SJCRH30 (cell line): ENCODE measurements at places on chromosomes 4 and X. TPM values are rescaled to one million over a fixed set of nuclear protein-coding genes. Genes with fewer than 3 reads are reported as not detected.

DNA sequence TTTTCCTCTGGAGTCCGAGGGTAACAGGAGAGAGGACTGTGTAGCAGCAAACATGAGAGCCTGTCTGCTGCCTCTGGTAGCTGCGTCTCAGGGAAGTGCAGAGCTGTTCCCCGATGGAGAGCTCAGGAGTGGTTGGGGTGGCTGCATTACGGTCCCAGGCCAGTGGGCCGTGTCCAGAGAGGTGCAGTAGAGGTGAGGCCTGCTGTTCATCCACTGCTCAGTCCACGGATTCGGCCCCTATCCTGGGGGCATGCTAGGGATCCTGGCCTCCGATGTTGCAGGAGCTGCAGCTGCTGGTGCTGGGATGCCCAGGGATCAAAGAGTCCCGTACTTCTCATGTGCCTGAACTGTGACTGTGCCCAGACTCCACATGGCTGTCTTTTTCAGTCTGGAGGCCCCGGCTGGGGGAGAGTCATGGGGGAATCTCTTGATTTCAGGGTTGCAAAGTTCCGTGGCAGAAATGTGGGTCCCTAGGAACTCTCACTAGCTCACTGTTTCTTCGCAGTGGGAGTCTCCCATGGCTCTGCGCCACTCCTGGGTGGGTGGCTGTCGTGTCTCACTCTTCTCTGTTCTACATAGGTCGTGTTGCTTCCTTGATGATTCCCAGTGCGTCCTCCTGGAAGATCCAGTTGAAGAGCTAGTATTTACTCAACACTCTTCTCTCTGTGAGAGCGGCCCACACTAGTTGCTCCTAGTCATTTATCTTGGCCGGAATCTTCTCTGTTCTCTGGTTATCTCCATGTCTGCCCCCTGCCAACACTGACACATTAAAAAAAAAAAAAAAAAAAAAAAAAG, 109.5 kb upstream of the CENPE start:
- peak; percentile 29 for DNase-seq

DNA sequence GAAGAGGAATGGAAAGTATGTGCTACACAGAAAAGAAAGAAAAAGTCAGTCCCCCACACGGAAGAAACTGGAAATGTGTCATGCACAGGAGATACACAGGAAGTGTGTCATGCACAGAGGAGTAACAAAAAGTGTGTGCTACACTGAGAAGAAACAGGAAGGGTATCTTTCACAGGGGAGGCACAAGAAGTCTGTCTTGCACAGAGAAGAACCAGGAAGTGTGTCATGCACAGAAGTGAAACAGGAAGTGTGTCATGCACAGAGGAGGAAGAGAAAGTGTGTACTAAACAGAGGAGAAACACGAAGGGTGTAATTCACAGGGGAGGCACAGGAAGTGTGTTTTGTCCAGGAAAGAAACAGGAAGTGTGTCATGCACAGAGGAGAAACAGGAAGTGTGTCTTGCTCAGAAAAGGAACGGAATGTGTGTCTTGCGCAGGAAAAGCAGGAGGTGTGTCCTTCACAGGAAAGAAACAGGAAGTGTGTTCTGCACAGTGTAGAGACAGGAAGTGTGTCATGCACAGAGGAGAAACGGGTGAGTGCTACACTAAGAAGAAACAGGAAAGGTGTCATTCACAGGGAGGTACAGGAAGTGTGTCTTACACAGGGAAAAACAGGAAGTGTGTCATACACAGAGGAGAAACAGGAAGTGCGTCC, 527.2 kb upstream of the PRKX start:
- peak; percentile 11 for DNase-seq

DNA sequence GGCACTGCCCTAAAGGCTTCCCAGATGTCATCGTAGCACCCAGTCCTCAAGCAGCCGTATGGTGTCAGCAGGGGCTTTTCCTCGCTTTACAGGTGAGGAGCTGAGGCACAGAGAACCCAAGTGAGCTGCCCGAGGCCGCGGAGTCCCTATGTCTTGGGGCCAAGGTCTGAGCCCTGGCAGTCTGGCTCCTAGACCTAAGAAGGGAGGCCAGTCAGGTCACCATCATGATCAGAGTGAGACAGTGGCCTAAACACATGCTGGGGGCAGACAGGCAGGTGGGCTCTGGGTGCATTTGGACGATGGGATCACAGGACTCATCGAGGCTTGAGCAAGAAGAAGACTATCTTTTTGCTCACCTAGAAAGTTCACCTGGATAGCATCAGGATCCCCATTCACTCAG, 94.9 kb downstream of the WFS1 start:
- no peak for DNase-seq

- no peak for DNase-seq
These were observed 482 bp upstream of the MBTPS2 start for GRCh38 chrX:21838937-21839333.

Gene SGCB
- 40.4 and 43.3 TPM in 2 replicates for total RNA-seq

Gene SPANXN3
- total RNA-seq = not detected in 2 replicates

DNA sequence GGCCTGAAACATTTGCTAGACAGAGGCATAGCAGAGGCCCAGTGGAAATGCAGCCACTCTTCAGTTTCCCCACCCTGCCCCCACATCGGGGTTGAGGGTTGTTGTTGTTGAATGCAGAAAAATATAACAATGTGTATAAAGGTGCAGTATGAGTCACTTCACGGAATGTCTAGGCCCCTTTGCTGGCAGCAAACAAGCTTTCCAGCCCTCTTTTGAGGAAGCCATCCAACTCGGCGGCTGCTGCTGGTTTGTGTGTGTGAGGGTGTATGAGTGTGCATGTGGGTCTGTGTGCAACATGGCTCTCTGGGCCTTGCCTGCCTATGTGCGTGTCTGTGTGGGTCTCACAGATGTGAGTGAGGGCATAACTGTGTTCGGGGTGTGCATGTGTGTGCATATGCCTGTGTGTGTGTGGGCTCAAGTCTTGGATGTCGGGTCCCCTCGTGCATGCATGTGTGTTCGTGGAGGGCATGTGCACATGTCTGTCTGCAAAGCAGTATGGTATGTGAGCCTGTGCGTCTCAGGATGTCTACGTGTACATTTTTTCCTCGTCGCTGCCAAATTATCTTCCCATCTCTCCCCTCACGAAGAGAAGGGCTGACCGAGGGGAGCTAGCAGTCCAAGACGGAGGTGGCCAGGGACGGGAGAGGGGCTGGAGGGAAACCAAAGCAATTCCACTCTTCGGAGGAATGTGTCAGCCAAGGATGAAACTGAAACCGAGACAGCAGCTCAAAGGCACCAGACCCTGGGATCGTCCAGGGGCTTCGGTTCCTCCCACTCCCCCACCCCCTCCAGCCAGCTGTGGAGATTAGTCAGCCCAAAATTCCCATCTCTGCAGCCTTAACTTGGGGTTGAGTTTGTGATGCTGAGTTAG, 8.4 kb upstream of the ELF4 start:
- DNase-seq = peak; percentile 48

DNA sequence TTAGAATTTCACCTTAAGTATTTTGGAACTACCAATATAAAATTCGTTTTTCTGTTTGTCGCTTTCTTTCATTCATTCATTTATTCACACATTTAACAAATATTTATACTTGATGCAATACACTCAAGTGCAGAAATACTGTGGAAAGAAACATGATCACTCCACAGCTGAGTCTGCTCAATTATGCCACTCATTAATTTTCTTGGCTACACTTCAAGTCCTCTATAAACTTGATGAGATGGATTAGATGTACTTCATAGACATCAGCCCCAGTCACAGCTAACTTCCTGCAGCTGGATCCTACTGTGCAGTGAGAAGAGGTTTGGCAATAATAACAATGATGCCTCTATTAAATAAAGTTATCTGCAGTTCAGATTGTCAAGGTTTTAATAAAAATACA, 208.1 kb downstream of the PDGFC start:
- DNase-seq = peak; percentile 65

Gene CENPVL2
- total RNA-seq = not detected in 2 replicates

DNA sequence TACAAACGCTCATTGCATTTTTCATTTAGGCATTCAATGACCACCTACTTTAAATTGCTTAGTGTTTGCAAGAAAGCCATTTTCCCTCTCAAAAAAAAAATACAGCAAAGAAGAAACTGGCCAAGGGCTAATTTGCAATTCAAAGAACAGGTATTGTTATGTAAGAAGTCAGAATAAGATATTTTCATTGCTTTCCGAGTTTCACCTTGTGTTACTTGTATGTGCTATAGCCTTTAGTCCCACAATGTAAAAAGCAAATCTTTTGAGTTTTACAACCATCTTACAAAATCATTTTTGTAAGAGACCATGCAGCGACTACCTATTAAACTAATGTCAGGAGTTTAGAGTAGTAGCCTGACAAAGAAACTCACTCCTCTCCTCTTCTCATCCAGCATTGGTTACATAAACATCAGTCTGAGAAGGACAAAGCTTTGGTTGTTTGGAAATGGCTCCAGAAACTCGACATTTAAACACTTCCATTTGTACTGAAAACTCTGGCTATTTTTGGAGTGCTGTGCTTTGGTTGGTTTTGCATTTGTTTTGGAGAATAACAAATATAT, 15.3 kb downstream of the TENM3 start:
- DNase-seq = no peak

Gene ITIH6
- total RNA-seq = not detected in 2 replicates

GRCh38 chrX:138886769-138887168, 175.3 kb upstream of the FGF13 start:
- no peak for DNase-seq

Gene TXLNG
- total RNA-seq = 33.8 and 39.2 TPM in 2 replicates

Gene PROM1
- total RNA-seq = 23.0 and 23.4 TPM in 2 replicates

- peak; percentile 89 for DNase-seq
These were observed 440.9 kb downstream of the INPP4B start for GRCh38 chr4:142405021-142405694.
